ENCODE measurements at places on chromosomes 16 and 17.

DNA sequence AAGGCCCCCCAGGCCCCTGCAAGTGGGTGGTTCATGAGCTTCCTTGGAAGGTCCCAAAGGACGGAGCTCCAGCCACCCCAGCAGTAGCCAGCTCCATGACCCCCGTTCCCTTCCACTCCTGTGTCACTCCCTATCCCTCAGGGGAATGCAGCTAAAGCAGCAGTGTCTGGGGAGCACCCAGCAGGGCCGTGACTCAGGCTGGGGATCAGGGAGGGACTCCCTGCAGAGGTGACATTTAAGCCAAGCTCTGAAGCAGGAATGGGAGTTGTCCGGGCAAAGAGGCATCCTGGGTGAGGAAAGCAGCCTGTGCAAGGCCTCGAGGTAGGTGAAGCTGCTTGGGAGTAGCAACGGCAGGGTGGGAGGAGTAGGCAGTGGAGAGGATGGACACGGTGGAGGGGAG lies 11.1 kb upstream of the NPTX1 start:
- DNase-seq, result no peak

GRCh38 chr16:7482032-7482431 lies 149.4 kb downstream of the RBFOX1 start:
- no peak for DNase-seq

DNA sequence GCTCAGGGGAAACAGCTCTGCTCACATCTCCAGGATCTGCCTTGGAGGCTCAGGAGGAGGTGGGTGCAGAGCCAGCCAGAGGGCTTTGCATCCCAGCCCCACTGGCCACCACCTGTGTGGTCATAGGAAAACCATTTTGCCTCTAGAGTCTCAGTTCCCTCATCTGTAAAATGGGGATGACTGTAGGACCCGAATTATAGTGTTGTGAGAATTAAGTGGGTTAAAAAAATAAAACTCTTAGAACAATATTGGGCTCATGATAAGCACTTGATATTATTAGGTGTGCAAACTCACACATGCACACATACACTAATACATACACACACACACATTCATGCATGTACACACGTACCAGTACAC lies 19.4 kb upstream of the JPH3 start:
- DNase-seq, result no peak

DNA sequence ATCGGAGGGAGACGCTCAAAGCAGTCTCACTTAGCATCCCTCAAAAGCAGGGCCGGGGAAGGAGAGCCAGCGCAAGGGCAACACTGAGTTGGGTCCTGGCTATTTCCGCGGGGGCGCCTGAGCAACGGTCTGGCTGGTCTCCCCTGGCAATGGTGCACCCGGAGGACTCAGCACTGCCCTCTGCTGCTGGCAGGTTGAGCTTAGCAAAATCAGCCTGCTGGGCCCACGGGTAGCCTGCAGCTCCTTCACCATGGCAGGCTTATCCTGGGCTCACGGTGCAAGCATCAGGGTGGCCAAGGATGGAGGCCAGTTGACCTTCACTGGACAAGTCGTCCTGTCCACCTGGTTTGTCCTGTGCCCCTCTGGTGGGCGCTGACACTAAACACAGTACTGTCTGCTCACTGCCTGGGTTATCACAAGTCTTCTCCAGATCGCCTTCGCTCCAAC lies 14.4 kb upstream of the ALDH3A1 start:
- peak; percentile 83 for DNase-seq

DNA sequence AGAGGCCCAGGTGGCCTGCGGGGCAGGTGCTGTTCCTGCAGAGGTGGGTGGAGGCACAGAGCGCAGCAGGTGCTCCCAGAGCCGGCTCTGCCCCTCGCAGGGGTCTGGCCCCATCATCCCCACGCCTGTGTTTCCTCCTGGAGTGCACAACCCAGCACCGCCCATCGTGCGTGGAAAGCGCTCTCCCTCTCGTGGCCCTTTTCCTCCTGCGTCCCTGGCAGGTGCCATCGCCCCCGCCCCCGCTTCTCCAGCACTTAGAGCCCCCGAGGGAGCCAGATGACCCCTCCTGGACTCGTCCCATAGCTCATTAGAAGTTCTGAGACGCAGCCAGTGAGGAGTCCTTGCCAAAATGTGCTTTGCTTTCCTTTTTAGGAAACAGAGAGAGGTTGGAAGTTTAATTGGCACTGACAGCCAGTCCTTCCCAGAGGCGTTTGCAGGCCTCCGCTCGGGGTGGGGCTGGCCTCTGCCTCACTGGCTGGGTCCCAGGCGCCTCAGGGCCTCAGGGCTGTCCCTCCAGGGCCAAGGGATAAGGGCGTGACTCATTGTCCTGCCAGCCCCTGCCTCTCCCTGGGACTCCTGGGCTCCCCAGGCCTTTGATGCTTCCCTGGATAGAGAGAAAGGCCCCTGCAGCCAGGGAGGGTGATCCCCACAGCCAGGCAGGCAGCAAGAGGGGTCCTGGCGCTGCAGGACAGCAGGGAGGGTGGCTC lies 32.2 kb upstream of the CHMP6 start:
- DNase-seq, result peak; percentile 75

- DNase-seq, result no peak
Measured at GRCh38 chr16:5758281-5758680, 660.7 kb upstream of the EEF2KMT start.

- no peak for DNase-seq
Measured at GRCh38 chr16:2019518-2019920, at the start of gene NPW. Gene NPW (plus strand): TSS chr16:2019785.

DNA sequence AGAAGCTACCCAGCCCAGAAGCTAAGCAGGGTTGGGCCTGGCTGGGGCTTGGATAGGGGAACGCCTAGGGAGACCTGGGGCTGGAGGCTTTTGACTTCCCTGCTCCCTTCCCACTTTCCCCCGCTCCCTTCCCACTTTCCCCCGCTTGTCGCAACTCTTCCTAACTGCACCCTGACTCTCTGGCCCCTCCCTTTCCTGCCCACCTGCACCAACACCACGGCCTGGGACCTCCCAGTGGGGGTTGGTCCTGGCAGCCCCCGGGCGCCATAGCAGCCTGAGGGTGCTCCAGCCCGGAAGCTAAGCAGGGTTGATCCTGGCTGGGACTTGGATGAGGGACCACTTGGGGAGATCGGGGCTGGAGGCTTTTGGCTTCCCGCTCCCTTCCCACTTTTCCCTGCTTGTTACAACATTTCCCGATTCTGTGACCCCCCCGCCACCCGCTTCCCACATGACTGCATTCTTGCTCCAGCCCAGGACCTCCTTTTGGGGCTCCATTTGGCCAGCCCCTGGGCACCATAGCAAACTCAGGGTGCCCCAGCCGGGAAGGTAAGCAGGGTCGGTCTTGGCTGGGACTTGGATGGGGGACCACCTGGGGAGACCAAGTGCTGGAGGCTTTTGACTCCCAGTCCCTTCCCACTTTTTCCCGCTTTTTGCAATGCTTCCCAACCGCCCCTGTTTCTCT lies 2287.0 kb downstream of the TP53TG3F start:
- DNase-seq, result no peak

- DNase-seq, result no peak
Measured at GRCh38 chr17:47131761-47132160, 57.3 kb downstream of the CDC27 start.

DNA sequence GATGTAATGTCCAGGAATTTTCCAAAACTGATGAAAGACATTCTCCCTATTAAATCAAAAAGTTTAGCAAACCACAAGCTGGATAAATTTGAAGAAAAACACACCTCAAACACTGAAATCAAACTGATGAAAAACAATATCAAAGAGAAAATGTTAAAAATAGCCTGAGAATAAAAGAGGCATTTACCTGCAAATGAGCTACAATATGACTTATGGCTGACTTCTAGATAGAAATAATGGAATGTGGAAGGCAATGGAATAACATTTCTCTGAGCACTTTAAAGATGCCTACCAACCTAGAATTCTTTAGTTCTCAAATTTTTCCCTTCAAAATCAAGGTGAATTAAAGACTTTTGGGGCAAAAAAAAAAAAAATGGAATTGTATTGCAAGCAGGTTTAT lies 52.4 kb upstream of the HSBP1 start:
- no peak for DNase-seq

DNA sequence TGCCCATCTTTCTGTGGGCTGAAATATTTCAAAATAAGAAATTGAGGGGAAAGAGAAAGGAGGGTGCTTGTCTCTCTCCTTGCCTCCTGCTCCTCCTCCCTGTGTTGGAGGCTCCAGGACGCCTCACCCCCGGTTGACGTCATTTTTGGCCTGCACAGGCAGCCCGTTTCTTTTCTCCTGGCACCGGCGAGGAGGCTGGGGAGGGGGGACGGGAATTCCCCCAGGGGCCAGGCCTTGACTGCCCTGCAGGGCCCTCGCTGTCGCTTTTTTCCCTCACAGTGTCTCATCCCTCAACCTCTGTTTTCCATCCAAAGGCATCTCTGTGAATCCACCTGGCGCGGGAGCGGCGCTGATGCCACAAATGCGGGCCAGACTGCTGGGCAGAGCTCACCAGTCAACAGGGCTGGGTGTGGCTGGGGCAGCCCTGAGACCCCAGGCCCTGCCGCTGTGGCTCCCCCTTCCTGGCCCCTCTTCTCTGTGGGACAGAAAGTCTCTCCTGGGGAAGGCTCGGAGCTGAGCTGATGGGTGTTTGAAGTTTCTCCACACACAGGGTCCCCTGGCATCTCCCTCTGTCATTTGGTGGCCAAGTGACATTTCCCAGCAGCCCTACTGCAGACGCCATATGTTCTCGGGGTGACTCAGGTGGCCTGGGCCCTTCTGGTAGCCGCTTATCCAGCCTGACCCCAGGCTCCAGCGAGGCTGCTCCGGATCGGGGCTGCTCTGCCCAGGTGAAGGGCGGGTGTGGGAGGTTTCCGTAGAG lies 16.0 kb downstream of the CENPX start:
- DNase-seq, result no peak

GRCh38 chr17:979539-980405 lies at the start of gene NXN:
Gene NXN (minus strand): TSS chr17:979776.
- DNase-seq, result peak; percentile 86

DNA sequence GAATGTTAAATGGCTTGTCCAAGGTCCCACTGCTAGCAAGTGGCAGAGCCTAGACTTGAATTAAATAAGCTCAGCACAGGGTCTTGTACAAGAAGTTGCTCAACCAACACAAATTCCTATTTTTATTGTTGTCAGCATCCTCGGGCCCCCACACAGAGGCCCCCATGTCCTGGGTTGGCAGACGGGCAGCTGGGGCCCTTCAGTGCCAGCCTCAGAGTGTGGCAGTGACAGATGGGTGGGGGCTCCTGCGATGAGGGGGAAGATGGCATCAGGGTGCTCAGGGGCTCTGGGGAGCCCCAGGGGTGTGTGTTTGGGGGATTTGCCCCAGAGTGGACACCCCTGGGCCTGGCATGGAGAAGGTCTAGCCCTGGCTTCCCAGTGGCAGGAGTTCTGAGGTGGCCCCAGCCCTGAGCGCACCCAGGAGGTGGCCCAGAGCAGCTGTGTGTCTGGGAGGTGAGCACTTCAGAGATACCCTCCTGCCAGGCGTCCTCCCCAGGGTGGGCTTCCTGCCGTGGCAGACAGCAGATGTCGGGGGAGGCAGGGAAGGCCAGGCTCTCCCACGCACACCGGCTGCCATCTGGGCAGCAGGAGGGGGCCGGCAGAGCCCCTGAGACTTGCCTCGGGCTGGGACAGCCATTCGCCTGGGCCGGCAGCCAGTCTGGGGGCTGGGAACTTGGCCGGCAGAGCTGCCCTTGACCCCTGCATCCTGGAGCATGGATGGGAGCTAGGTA lies 150.8 kb downstream of the C16orf78 start:
- no peak for DNase-seq

DNA sequence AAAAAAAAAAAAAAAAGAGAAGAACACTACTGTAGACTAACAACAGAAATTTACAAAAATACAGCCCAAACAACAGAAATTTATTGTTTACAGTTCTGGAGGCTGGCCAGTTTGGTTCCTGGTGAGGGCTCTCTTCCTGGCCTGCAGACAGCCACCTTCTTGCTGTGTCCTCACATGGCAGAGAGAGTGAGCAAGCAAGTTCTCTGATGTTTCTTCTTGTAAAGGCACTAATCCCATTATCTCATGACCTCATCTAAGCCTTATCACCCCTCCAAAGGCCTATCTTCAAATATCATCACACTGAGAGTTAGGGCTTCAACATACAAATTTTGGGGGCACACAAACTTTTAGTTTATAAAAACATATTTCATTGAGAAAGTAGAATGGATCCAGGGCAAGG lies 7.3 kb downstream of the ARSG start:
- DNase-seq, result no peak

DNA sequence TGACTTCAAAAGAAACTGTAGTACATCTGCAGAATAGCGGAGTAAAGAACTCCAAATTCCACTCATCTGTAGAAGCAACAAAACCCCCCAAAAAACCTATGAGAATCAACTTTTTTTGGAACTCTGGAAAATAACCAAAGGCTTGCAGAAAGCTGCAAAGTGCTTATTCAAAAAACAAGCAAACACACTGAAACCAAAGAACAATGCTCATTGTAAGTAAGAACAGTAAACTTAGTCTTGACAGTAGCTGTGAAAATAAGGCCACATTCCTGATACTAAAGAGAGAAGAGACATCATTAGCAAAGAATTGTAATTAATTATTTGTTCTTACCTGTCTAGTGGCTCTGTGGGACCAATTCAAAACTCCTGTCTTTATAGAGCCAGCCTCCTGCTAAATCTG lies 534.3 kb upstream of the C16orf82 start:
- DNase-seq, result no peak

DNA sequence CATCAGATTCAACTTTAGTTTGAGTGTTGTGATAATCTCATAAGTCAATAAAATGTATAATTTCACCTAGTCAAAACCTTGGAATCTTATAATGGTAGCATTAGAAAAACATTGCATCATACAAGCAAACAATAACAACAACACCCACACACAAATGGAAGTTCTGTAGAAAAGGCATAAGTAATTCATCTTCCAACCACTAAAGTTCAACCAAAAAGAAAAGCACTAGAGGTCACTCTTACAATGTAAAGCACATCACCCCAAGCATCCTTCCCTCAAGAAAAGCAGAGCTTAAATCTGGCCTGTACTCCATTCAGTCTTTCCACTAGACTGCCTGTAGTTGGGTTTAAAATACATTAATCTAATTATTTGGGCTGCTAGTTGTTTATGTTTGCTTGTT lies 1.8 kb downstream of the CNTNAP4 start:
- DNase-seq, result peak; percentile 14

DNA sequence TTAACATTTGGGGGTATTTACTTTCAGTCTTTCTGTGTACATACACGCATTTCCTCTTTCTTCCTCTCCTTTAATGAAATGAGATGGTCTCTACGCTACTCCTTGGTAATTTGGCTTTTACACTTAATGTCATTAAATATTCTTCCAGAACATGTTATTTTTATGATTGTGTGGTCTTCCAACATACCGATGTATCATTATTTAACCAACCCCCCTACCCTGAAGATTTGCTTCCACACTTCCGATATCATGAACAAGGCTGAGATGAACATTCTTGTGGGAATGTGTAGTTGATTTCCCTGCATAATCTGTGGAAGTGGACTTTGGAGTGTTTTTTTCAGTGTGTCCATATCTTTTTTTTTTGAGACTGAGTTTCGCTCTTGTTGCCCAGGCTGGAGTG lies 2.3 kb upstream of the PGS1 start:
- DNase-seq, result no peak

DNA sequence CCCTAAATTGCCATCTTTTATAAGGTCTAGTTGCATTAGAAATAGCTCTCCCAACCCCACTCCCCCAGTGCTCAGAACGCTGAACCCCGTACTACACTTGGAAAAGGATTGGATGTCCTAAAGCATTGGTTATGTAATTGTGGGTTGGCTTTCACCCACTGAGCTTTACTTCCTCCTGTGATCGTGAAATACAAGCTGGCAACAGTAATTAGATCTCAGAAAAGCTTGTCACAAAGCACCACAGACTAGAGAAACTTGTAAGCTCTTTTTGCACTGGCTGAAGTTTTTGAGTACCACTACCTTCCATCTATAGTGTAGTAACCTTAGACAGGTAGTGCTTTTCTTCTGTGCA lies 54.4 kb downstream of the SIAH1 start:
- no peak for DNase-seq

Measured in ELF-1 (cell line).